Activated naive CD4-positive, alpha-beta T cell treated with Interleukin-2 at 50 U/mL for 16 hours (primary cell): ENCODE measurements at places on chromosomes 2 and 18.
A peak's percentile ranks its signal among the peaks of the same experiment; 100 is the strongest.

GRCh38 chr2:177519534-177520115 lies 127.1 kb downstream of the AGPS start:
- DNase-seq = no peak

- no peak for DNase-seq
Observed at GRCh38 chr2:197517150-197517549, 1.3 kb downstream of the MOB4 start.

GRCh38 chr2:111236025-111236424 lies 115.3 kb downstream of the BCL2L11 start:
- no peak for DNase-seq

- no peak for DNase-seq
Observed at GRCh38 chr2:234083572-234084348, 33.3 kb downstream of the SPP2 start.

DNA sequence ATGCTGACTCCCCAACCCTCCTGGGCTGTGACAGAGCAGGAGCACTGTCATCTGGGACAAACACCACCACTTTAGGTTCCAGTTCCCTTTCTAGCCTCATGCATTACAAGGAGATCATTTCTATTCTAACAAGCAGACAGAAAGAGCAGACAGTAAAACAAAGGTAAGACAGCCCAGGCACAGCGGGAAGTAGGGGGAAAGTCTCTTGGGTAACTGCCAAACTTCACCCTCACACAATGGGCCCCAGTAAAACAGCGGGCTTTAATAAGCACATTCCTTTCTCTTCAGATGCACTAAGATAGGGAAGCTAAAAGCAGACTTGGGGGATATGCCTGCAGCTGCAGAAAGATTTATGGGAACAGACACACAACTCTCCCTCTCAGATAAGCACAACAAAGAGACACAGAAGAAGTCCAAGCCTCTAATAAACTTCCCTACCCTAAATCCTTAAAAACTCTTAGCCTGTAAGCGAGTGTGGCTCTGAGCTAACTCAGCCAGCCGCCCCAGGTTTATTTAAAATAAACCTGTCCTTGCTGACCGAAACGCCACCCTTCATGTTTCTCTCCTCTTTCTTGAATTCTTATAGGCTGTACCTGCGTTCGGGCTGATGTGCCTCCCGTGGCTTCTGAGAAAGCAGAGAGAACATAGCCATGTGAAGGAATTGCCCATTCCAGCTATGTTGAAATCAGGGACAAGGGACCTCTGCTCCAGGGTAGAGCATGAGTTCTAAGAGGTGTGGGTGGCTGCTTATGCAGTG lies 726.8 kb upstream of the DDX18 start:
- DNase-seq = no peak

GRCh38 chr18:48771641-48772375 lies 179.0 kb downstream of the SMAD7 start:
- no peak for DNase-seq

- no peak for DNase-seq
Observed at GRCh38 chr2:26901326-26902183, 53.6 kb downstream of the DPYSL5 start.

DNA sequence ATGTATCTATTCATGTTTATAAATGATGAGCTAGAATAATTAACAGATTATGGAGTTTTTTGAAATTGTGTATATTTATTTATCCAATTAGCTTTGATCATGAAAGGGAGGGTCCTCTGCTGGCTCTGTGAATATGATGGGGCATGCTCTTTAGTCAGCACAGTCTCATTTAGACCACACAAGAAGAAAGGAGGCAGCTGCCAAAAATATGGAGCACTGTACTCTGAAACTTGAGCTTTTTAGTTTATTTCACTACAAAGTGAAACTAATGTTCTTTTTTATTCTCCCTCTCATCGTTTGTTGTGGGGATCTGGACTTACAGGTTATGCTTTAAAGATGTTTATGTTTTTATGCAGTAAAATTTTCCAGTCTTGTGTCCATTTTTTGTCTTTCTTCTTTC lies 266.9 kb upstream of the GULP1 start:
- DNase-seq = no peak

DNA sequence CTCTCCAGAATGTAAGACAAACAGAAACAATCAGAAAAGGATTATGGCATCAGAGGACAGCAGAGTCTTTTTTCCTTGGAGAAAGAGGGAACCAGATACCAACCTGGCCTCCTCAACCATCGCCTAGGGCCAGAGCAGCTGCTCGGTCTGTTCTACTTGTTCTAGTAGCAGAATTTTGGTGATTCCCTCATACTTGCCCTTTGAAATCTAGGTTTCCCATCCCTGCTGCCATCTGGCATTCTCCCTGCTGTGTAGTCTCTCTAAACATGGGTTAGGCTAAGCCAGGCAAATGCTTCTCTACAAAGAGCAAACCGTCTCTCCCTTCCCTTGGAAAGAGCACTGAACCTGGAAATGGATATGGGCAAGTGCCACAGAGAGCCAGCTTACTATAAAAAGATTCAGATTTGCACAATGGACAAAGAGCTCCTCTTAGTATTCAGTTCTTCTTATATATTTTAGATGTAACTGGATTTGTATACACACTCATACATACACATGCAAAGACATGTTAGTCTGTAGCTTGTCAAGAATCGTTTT lies 208.6 kb upstream of the ST6GAL2 start:
- DNase-seq = no peak

DNA sequence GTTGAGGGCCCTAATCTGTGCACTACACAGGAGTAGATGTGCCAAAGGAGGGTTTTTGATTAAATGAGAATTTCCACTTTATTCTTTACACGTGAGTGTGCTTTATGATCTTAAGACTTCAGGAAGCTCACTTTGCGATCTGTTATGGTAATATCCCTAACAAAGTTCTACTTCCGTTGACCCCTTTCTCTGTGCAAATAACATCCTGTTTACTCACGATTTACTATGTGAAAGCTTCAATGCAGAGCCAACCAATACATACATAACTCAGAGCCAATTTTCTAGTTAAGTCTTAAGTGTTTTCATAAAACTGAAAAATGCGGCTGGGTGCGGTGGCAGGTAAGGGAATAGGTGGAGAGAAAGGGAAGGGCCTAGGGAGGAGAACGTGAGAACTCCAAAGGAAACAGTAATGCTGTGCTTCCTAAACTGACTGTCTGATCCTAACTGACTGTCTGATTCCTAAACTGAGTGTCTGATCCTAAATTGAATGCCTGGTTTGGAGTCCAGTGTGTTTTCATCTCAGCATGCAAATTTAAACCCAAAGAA lies 87.6 kb downstream of the PLCL1 start:
- DNase-seq = no peak

DNA sequence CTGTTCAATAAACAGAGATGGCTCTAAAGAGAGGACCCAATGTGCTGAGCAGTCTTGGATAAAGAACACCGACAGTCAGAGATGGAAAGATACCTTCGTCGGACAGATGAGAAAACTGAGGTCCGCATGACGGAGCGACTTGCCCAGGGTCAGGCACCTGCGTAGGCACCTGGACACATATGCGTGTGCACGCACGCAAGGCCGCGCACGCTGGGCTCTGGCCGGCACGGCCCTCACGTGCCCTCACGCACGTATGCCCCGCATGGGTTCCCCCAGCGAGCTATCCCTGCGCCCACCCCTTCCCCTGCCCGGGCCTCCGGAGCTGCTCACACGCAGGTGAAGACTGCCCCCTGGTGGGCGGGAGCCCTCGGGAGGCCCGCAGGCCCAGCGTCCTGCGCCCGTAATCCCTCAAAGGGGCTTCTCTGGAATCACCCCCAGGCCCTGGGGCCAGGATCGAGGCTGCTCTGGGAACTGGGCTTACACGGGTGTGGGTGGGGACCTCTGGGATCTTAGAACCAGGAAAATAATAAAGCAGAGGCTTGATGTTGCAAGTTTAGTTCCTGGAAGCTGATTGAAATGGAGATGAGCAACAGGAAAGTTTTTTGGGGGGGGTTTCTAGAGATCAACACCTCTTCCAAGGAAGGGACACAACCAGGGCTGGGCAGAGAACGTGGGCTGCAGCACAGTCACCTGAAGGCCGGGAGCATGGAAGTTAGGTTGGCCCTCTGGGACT lies 246.3 kb downstream of the TNS1 start:
- DNase-seq = peak; percentile 59

- no peak for DNase-seq
Observed at GRCh38 chr2:28463893-28464292, 32.0 kb upstream of the PLB1 start.

DNA sequence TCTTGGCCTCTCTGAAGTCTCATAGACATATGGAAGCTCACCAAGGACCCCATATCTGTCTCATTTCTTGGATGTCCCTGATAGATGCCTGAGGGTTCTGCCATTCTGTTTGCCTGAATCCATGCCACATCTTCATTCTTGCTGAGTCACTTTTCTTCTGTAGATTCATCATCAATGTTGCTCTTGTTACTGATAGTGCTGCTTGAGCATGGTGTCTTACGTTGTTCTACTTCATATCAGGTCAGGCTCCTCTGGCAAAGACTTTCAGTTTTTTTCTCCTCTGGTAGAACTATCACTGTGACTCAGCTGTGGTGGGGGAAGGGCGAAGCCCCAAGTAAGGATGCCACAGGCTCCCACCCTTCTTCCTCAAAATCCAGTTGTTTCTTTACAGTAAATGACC lies 885.2 kb downstream of the DCDC2C start:
- no peak for DNase-seq

- no peak for DNase-seq
Observed at GRCh38 chr2:70795164-70795995, 4.9 kb upstream of the FIGLA start.

GRCh38 chr2:40166006-40166405 lies 285.9 kb downstream of the SLC8A1 start:
- no peak for DNase-seq

DNA sequence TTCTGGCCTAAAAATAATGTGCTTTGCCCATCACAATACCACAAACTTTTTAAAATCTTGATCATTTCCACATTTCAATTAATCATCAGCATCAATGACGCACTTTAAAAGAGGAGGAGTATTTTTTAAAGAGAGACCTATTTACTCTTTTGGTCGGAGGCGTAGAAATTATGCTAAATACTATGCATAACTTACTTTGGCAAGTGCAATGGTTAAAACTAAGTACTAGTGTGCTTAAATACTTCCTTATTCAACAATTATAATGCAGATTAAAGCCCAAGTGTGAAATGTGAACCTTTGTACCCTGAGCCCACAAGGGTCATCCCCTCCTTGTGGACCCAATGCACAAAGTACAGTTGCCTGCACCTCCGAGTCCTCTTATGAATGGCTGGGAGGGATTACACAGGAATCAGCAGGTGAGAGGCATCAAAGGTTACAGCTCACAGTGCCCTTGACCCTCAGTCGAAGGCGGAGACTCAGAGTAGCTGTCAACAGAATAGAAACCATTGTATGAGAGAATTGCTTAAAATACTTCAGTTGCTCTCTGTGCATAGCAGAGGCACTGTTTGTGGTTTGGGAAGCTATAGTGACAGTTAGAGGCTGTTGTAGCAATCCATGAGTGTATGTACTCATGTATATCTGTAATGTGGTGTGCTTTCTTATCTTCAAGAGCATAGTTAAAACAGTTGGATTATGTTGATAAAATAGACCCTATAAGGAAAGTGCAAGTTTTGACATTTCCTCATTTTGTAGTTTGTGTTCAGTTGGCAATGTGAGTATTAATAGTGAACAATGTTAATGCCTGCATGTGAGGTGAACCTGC lies 151.7 kb upstream of the ITGA4 start:
- peak; percentile 29 for DNase-seq

- DNase-seq = peak; percentile 14
Observed at GRCh38 chr2:85753525-85754312, at the start of gene ATOH8. ATOH8 (plus strand) TSS chr2:85753991; CDS start chr2:85754190, 199 bp downstream.

- no peak for DNase-seq
Observed at GRCh38 chr18:77057006-77057395, 75.6 kb downstream of the MBP start.

DNA sequence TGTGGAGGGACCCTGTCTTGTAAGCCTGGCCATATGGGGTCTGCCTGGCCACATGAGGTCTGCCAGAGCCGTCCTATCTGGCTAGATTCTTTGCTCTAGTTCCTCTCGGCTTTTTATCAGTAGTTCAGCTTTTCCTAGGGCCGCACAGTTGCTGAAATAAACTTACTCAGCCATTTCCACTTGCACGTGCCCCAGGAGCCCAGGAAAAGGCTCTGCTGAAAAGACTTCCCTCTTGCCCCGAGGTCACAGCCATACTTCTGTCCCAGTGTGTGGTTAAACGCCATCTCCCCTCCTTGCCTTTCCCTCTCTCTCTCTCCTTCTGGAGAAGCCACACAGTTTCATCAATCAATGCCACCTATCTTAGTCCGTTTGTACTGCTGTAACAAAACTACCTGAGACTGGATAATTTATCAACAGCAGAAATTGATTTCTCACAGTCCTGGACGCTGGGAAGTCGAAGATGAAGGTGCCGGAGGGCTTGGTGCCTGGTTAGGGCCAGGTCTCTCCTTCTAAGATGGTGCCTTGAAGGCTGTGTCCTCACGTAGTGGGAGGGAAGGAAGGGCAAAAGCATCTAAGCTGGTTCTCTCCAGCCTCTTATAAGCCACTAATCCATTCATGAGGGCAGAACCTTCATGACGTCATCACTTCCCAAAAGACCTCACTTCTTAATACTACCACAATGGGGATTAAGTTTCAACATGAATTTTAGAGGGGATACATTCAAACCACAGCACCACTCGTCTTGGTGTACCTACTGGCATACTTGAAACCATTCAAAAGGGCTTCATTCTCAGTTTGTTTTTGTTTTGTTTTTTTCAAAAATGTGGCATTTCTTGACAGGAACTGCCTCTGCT lies 11.2 kb upstream of the GALM start:
- DNase-seq = no peak

DNA sequence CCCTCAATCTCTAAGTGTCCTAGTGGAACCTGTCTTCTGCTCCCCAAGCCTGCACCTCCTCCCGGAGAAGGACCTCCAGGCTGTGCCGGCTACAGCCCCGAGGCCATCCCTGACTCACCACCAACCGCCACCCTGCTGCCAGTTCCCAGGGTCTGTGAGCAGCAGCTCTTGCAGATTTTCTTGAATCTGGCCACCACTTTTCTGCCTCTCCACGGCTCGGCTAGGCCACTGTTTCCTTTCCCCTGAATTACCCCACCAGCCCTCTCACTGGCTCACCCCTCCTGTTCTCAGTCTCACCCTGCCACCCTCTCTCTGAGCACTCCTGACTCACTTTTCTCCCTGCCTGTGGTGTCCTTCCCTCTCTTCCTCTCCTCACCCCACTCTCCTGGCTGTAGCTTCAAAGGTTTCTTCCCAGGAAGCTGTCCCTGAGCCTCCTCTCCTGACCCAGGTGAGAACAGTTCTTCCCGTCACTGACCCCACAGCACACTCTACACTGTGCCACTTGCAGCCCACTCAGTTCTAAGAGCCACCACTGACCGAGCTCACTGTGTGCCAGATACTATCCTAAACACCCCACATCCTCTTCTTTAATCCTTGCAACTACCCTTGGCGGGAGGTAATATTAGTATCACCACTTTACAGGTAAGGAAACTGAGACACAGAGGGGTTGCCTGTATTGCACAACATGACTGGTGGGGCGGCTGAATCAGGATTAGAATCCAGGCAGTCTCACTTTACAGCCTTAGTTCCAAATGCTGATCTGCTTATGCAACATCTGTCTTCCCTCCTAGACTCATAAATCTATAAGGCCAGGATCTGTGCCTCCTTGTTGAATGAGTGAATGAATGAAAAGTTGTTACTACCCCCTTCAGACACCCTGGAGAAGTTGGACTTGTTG lies 111.6 kb downstream of the SMAD7 start:
- DNase-seq = no peak

- DNase-seq = no peak
Observed at GRCh38 chr18:12155996-12156395, 62.4 kb downstream of the ANKRD62 start.

- DNase-seq = no peak
Observed at GRCh38 chr2:65316072-65316471, 88.4 kb downstream of the ACTR2 start.
